ENCODE measurements at places on chromosomes 1 and 21.

DNA sequence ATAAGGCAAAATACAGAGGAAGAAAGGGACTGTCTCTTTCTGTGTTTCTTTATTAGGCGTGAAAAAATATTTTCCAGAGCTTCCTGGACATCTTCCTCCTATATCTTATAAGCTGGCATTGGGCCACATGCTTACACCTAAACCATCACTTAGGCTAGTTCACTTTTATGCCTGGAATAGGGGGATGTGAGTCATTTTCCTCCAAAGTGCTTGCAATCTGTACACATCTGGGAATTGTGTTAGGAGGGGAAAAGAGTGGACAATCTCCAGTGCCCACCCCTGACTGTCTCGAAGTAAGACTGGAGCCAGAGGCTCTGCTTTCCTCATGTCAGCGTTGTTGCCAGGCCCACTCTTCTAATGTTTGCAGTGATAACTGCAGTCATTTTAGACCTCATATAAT lies 29.9 kb downstream of the GIPC2 start:
- no peak for DNase-seq

GRCh38 chr1:192884241-192884640 lies 75.4 kb downstream of the RGS2 start:
- DNase-seq: no peak

DNA sequence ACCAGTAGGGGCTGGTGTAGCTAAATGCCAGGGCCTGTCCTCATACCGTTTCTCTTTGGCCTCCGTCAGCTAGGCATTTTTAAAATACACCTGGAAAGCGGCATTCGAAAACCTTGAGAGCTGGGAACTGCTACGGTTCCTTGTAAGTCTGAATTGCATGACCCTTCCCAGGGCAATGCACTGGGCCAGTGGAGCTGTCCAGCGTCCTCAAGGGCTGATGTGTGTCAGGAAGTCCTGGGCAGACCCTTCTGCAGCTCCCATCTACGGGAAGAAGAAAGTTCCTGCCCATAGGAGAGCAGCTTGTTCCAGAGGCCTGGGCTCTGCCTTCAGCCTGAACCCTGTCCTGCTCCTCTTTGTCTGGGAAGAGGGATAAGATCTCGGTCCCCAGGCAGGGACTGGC lies 34.1 kb downstream of the UBASH3A start:
- no peak for DNase-seq

DNA sequence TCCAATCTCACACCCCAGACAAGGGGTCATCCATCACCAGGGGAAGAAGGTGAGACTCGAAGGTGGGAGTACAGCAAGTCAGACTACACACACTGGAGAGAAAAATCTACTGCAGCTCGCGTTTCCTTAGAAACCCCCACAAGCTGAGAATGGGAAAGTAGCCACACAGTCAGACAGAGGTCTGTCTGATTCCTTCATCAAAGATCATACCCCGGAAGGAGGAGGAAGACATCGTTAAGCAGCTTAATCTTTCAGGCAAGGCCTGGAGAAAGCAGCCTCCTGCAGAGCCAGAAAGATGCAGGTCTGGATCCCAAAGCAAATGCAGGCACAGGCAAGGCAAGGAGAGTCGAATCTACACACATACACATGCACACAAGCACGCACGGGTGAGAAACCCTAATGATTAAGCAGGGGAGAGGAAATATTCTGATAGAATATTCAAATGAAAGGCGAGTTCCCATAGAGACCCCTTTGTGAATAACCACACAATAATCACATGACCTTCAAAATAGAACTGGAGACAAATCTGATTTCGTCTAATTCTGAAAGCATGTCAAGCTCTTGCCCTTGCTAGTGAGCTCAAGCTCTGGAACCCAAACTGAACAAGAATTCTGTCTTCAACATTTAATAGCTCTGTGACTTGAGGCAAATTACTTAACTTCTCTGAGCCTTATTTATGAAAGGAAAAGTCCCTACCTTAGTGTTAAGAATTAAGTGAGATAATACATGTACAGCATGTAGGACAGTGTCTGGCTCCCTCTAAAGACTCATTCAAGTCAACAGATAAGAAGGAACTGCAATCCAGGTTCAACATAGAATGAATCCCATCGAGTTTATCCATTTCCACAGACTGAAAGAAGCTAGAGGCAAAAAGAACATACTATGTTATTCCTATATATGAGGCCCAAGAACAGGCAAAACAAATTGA lies 387.8 kb downstream of the OMA1 start:
- no peak for DNase-seq

- no peak for DNase-seq
Observed at GRCh38 chr21:35044770-35045541, 4.1 kb downstream of the RUNX1 start.

Data from anterior cingulate cortex (tissue), 58 donors.